Fibroblast of mammary gland (primary cell): ENCODE measurements at places on chromosomes 11 and 22.

DNA sequence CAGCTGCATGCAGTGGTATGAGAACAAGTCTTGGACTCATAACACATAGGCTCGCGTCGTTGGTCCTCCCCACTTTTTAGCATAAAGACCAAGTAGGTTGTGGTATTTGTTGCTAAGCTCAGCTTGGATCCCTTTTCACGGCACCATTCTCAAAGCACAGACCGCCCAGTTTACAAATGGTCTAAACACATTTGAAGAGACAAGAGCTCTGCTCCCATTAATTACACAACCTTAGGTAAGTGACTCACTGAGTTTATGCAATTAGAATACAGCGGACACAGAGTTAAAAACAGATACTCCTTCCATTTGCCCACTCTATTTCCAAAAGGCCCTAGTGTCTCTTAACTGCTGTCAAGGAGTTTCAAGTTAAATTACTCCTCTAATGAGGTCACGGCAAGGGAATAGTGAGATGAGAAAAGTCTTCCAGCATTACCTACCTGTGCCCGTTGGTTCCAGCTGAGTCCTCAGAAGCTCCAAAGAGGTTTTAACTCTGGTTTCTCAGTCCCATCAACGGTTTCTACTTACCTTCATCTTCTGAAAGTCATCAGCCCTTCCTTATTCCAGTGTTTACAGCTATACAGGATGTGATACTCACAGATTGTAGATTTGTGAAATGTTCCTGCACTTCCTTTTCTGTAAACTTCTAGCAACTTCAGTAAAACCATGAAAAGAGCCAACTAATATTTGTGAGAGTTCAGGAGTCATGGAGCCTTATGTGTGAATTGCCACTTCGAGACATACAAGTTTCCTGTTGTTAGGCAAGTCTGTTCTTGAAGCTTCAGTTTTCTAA is at the start of gene MS4A6A:
Gene MS4A6A (minus strand): TSS at position 543 of the 790 bp plus-strand sequence. CDS start 1,356 bp downstream, outside the sequence.
- DNase-seq, result no peak

GRCh38 chr11:46701078-46701654 is 335 bp downstream of the ZNF408 start:
- DNase-seq, result no peak

- no peak for DNase-seq
Measured at GRCh38 chr22:36921309-36922104, 8.1 kb downstream of the CSF2RB start.

- peak; percentile 97 for DNase-seq
Measured at GRCh38 chr11:119567688-119568582, 145.0 kb upstream of the THY1 start.

DNA sequence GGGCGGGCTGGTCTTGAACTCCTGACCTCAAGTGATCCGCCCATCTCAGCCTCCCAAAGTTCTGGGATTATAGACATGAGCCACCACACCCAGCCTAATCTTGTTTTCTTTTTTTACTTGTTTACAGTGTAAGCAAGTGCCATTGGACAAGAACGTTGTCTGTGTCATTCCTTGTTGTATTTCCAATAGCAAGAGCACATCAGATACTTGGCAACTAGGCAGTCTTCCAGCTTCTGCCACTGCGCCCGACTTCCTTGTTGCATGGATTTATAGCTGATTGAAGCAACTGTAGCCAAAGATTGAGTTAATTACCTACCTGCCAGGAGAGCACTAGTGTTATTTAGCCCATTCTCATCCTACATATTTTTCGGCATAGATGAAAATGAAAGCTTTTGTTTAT is 3.1 kb upstream of the SGSM3 start:
- DNase-seq, result no peak

GRCh38 chr11:105447936-105448702 is 161.8 kb upstream of the GRIA4 start:
- DNase-seq, result no peak

DNA sequence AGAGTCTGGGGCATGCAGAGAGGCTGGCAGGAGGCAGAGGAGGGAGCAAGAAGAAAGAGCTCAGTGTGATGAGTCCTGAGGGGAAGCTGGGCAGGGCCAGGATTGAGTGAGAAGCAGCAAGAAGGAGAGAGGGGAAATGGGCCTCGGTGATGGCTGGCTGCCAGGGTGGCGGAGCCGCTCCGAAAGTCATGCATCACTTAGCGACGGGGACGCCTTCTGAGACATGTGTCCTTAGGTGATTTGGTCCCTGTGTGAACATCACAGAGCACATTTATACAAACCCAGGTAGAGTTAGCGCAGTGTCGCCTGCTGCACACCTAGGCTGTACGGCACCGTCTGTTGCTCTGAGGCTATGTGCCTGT is 15.1 kb downstream of the TBC1D22A start:
- DNase-seq, result no peak

DNA sequence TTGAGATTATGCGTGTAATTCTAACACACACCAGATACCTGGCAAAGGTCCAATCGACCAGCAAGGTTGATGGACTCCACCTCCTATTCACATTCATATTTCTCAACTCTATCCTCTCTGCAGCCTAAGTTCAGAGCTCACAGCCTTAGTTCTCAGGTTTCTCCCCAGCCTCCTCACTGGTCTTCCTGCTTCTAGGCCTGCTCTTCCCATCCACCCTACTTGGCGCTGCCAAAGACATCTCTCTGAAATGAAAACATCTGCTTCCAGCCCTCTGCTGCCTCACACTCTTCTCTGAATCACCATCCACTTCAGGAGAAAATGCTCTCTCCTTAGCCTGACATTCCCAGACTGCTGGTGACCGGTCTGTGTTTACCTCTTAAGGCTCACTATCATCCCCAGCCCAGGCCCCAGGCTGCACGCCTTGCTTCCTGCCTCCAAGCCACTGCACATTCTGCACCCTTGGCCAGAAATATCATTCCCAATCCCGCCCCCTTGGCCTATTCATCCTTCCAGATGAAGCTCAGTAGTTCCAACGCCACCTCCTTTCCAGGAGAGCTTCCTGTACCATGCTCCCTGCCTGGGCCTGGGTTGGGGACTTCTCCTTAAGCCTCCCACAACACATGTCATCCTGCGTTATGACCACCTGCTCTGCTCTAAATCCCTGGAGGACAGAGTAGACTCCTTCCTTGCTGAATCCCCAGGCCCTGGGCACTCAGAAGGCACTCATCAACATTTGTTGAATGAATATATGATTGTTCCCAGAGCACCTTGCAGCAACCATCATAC is 3.5 kb downstream of the ARRB1 start:
- DNase-seq, result peak; percentile 98

DNA sequence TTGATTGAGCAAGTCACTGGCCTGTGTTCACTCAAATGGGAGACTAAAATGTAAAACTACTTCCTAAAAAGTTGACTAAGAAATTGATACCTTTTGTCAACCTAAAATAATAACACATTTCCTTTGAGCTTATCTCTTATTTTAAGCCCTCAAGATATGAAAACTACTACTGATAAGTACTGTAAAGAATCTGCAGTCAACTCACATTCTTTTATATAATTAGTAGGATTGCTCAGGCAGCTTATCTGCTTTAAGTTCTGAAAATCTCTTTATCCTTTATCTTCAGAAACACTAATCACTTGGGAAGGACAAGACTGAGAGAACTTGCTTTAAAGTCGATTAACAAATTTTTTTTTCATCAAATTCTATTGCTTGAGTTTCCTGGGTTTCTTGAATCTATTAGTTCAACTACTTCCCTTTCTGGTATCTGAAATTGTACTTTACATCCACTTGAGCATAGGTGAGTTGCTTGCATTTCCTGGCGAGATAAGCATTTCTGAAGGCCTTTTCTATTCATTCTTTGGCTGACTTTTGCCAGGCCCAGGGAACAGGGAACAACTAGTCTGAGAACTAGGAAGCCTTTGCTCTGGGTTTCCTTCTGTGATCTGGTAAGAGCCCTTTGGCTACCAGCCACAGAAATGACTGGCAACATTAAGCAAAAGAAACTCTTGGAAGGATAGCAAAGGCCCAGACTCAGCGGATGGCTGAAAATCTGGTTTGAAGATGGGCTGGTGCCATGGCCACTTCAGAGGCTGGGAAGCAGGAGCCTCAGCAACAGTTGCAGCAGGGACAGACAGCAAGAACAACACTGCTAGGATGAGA is 19.3 kb upstream of the CSRP3 start:
- no peak for DNase-seq
